SK-N-DZ (cell line): ENCODE measurements at places on chromosomes 3 and 15.

- DNase-seq, result no peak
These were observed 424.5 kb downstream of the SOX2 start for GRCh38 chr3:182136008-182136910.

- no peak for DNase-seq
These were observed 320.9 kb upstream of the RASGRP1 start for GRCh38 chr15:38885471-38885952.

- DNase-seq, result no peak
These were observed 89.5 kb upstream of the UBE2E2 start for GRCh38 chr3:23113455-23114171.

DNA sequence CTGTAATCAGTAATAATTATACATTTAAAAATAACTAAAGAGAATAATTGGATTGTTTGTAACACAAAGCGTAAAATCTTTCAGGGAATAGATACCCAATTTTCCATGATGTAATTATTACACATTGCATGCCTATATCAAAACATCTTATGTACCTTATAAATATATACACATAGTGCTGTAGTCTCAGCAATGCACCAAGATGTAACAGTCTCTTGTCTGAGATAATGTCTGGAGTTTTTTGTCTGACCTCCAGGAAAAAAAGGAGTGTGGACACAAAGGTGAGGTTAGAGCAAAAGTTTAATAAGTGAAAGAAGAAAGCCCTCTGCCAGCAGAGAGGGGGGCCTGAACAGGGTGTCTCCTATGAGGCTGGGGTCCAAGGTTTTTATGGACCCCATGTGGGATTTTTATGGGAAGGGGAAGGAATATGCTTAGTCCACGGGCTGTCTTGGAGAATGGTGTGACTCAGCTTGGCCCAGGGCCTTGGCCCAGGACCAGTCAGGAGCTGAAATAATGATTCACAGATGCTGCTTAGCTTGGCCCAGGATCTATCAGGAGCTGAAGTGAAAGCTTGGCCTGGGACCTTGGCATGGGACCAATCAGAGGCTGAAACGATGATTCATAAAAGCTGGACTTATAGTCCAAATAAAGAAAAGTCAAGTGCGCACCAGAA lies 545.0 kb downstream of the ZPLD1 start:
- no peak for DNase-seq

GRCh38 chr3:114206342-114206741 lies 27.5 kb upstream of the DRD3 start:
- DNase-seq, result no peak

GRCh38 chr3:141239511-141240281 lies 8.1 kb downstream of the PXYLP1 start:
- no peak for DNase-seq

GRCh38 chr3:38834110-38834509 lies 18.1 kb upstream of the SCN10A start:
- no peak for DNase-seq

GRCh38 chr15:83445643-83446042 lies 1.5 kb upstream of the SH3GL3 start:
- no peak for DNase-seq

DNA sequence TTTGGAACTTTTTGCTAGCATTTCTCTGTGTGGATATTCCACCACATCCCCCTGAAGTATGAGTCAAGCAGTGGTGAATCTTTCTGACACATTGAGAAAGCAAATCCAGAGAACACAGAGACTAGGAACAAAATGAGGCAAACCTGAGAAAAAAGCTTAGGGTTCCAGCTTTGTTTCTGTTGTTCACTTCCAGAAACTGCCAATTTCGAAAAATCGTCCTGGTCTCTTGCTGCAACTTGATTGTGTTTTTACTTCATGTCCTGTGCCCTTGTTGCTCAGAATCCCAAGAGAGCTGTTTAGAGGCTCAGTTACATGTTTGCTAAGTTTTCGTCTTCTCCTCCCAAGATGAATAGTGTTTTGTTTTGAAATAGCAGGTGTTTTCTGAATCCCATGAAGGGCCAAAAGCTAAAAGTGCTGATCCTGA lies 13.7 kb downstream of the MAP2K1 start:
- DNase-seq, result no peak

DNA sequence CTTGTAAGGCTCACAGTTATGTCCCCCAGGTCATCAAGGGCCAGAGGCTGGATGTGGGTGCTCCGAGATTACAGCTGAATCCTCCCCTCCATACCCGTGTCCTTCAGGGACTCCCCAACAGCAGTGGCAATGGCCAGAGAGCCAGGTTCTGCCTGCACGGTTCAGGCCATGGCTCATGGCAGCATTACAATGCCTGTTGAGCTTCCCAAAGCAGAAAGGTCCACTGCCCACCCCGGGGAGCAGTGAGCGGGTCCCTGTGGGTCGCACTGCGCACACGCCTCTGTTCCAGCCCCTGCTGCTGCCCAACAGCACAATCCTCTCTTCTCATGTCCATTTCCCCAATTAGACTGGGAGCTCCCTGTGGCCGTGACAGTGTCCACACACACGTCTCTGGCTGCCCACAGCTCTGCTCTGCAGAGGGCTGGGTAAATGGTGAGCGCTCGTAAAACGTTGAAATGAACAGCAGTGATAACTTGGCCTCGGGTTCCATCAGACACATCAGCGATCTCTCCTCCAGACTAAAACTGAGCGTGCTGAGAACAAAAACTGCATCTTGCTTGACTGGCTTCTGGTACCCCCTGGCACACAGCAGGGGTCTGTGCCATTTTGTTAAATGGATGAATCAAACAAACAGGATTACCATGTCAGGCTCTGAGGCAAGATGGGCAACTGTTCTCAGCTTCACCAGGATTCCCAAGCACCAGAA lies 80.4 kb downstream of the VGLL4 start:
- DNase-seq, result no peak

GRCh38 chr3:149118724-149119123 lies 10.7 kb upstream of the HPS3 start:
- no peak for DNase-seq

DNA sequence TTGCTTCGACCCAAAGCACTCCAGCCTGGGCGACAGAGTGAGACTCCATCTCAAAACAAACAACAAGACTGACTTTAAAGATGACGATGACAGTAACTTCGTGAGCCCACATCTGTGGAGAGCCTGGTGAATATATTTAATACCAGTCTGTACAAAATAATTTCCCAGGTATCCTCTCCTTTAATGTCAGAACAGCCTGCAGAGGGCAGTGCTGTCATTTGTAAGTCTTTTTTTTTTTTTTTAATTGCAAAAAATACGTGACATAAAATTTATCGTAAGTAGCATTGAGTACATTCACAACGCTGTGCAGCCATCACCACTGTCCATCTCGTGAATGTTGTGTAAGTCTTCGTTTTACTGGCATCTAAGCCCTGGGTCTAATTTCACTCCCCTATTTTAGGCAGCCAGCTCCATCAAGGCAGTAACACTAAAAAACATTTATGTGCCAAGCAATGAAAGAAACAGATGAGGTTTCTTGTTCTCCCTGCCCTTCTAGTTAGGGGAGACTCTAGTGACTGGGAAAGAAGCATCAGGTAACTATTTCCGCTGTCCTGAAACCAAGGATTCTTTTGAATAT lies 1.4 kb downstream of the HTD2 start:
- DNase-seq, result peak; percentile 34

GRCh38 chr3:18199757-18200156 lies 225.4 kb downstream of the SATB1 start:
- no peak for DNase-seq
